Smooth muscle cell of trachea (primary cell): ENCODE measurements at places on chromosomes 4 and X. TPM values are rescaled to one million over a fixed set of nuclear protein-coding genes. Genes with fewer than 3 reads are reported as not detected.

NOP14 gene
- 18.0 and 18.6 TPM in 2 replicates for total RNA-seq

MMAA gene
- 4.6 and 7.4 TPM in 2 replicates for total RNA-seq

CPE gene
- total RNA-seq = 9.2 and 30.8 TPM in 2 replicates

SLC49A3 gene
- 4.2 and 15.5 TPM in 2 replicates for total RNA-seq

TRAM1L1 gene
- total RNA-seq = 3.5 and 4.2 TPM in 2 replicates

RS1 gene
- not detected in 2 replicates for total RNA-seq

BOD1L1 gene
- 29.1 and 30.0 TPM in 2 replicates for total RNA-seq

DRD5 gene
- total RNA-seq = not detected in 2 replicates

MTM1 gene
- 6.9 and 12.2 TPM in 2 replicates for total RNA-seq
